ENCODE measurements at places on chromosomes 7 and 10. TPM values are rescaled to one million over a fixed set of nuclear protein-coding genes. Genes with fewer than 3 reads are reported as not detected.

Gene CCDC3
- 30.6 TPM for total RNA-seq

Gene CTAGE8
- total RNA-seq: 4.4 TPM

Gene MINDY4
- 51.7 TPM for total RNA-seq

Gene FAM25C
- not detected for total RNA-seq

- peak; percentile 61 for DNase-seq
Measured at GRCh38 chr10:113496111-113497109, 56.4 kb upstream of the HABP2 start.

GRCh38 chr10:130167707-130168106, 31.5 kb downstream of the GLRX3 start:
- DNase-seq: no peak

- DNase-seq: no peak
Measured at GRCh38 chr7:28347475-28348318, 64.6 kb upstream of the CREB5 start.

- DNase-seq: no peak
Measured at GRCh38 chr10:6173203-6173602, 29.5 kb upstream of the PFKFB3 start.

DNA sequence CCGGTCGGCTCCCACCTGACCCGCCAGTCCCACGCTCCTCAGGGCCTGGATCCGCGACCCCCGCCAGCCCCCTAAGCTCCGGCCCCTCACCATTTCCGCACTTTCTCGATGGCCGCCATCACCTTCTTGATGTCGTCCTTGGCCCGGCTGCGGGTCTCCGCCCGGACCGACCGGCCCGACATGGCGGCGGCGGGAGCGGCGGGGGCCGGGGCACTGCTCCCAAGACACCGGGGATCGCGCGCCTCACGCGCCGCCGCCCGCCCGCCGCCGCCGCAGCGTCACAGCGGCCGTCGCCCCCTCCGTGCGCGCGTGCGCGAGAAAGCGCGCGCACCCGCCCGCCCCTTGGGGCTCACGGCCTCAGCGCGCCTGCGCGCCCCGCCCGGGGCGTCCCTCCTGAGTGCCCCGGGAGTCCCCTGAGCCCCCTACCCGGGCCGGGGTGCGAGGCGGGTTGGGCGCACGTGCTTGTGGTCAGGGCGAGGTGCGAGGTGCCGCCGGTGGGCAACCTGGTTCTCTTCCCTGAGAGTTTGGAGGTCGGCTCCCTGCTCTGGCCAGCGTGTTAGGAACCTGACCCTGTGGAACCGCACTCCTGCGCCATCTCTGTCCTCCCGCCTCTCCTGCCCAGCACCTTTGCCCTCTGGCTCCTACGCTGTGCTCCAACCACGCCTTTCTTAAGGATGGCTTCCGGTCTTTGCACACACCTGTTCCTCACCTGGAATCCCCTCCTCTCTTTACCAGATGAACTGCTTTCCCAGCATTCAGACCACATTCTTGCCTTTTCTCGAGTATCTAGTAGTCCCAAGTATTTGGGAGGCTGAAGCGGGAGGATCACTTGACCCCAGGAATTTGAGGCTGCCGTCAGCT, at the start of gene BCL7B:
BCL7B (minus strand) TSS at position 294 of the 861 bp plus-strand sequence; CDS start at position 182, 112 bp downstream.
- peak; percentile 76 for DNase-seq

DNA sequence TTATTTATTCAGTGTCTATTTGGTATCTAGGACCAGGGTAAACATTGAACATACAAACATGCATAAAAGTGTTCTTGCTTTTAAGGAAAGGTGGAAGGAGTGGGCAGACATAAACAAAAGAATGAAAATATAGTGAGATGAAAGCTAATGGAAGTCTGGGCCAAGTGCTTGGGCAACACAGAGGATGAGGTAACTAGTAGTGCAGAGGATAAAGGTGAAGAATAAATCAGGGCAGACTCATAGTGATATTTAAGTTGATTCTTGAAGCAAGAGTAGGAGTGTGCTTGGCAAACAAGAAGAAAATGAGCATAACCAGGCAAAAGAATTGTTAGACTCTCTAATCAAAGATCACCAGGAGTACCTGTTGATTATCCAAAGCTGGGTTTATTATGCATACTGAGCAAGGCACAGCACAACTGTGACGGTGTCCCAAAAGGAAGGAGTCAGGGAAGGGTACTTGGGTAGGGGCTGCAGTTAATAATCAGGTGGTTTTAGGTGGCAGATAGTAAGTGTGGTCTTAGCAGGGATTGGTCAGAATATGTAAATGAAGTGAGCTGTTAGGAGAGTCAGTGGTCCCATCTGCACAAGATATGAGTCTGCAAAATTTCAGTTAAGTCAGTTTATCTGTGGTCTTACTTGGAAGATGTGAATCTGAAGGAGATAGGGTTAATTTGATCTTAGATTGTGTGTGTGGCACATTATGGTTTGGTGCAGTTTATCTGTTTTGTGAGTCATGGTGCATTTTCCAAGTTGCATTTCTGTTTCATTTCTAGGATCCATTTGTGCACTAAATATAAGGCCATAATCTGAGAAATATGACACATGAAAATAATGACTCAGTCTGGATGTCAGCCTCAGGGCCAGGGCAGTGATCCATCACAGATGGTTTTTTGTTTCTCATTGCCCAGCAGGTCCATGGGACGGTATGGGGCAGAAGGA, 30.6 kb upstream of the TAX1BP1 start:
- DNase-seq: no peak

- no peak for DNase-seq
Measured at GRCh38 chr10:97134110-97134509, 51.6 kb downstream of the SLIT1 start.

GRCh38 chr7:99631295-99632109, 14.8 kb downstream of the ZSCAN25 start:
- DNase-seq: peak; percentile 61

DNA sequence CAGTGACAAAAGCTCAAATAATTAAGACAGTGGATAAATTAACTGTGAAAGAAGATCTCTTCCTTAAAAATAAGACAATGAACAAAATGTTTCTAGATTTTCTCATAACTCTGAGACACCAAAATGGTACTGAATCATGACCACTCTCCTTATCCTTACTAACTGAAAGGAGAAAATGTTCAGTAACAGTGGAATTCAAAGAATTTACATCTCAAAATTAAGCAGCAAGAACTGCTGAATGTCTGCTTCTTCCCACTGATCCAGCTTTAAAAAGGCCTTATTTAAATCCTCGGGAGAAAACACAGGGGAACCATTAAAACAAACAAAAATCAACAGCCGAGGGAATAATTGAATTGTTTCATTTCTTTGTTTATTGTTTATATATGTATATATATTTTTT, 27.3 kb upstream of the PLXDC2 start:
- no peak for DNase-seq

DNA sequence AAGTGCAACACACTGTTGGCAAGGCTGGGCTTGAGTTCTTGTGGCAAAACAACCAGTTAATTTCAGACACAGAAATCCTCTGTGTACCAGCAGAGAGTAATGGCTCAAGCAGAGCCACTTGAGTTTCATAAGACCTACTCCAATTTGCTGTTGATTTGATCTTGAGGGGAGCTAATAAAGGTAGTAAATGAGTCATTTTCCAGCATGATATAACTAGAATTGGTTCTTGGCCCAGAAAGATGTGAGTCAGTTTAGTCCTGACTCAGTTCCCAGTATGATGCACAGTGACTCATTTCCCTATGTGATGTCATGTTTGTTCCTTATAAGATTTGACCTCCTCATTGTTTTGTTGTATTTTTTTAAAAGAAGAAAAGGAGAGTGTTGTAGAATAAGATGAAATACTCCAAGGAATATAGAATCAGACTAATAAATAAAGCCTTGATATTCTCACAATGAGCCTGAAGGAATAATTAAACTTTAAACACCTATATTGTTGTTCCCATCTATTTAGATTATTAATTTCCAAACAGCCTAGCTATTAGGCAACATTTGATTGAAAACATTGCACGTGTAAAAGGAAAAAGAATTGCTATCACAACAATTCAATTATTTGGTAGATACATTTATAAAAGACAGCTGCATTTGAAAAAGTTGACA, 186.2 kb downstream of the REEP3 start:
- DNase-seq: no peak
